ENCODE measurements at places on chromosomes 3 and 15.

DNA sequence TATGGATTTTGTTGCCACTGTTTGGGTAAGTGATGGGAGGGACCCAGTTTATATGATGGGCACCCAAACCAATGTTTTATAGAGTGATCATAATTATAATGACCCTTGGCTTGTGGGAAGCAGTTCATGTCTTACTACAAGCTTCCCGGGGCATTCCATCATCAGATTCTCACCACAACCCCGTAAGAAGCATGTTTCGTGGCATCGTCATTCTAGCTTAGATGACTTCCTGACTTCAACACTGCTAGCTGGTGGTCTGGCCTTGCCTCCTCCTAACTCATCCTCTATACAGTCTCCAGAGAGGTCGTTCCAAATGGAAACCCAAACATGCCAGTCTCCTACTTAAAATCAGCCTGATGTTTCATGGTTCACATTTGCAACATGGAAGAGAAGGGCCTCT is 226.9 kb downstream of the ADAMTS9 start:
- DNase-seq = no peak

GRCh38 chr3:182703233-182703632 is 90.1 kb upstream of the ATP11B start:
- no peak for DNase-seq

GRCh38 chr3:134615743-134616142 is 35.1 kb downstream of the KY start:
- DNase-seq = no peak

DNA sequence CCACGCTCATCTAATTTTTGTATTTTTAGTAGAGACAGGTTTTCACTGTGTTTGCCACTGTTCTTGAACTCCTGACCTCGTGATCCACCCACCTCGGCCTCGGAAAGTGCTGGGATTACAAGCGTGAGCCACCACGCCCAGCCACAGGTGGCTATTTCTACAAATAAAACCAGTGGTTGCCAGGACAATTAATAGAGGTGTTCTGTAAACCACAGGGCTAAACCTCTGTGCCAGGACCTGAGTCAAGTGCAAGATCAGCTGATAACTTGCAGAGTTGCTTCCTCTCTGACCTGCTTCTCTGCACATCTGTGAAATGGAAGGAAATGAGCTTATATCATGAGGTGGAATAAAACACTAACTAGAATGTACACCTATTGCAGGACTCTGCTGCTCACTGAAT is 72.8 kb downstream of the CD200R1L start:
- DNase-seq = no peak

DNA sequence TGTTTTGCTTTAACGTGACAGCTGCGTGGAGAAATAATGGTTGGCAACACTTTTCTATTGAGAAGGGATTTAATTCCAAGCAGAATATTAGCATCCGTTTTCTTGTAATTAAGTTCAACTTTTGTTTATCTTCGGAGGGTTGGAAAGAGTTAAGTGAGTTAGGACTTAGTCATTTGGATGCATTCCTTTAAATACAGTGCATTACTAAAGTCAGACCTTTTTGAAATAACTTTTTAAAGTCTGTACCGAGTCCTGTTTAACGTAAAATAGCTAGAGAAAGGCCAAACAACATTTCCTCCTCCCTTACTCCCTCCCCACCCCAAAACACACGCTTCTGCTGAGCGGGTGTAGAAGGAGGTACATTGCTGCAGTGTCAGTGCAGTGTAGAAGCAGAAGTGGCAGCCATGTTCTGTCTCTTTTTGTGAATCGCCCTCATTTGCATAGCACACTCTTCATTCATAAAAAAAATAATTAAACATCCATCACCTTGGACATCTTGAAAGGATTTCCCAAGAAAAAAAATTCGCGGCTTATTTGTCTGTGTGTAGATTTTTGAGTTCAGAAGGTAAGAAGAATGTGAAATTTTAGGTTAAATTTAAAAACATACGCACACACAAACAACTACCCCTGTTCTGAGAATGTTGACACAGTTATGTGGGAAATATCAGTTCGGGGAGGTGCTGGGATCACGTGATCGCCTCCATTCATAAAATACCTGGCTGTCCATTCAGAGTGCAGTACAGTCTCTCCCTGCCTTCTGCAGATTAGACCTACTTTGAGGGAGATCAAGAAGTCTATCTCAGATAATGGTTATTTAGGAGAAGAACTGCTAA is 1.6 kb downstream of the SPRED1 start:
- DNase-seq = peak; percentile 35

- no peak for DNase-seq
These were observed 474.6 kb upstream of the TPRG1 start for GRCh38 chr3:188697127-188697526.

- no peak for DNase-seq
These were observed 4.6 kb upstream of the EPB42 start for GRCh38 chr15:43225201-43225949.

DNA sequence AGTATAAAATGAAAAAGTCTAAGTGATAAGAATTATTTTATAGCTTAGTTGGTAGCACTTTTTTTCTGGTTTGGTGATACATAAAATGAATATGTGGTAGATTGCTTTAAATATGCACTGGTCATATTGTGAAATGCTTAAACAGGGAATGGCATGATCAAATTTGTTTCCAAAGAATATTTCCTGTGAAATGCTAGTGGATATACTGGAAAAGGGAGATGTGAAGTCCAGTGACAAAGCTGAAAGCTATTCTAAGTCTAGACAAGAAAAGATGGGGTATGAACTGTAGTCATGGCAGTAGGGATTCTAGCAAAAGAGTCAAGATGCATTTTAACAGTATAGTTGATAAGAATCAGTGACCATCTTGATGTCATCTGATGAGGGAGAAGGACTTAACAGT is 98.9 kb upstream of the MME start:
- no peak for DNase-seq

DNA sequence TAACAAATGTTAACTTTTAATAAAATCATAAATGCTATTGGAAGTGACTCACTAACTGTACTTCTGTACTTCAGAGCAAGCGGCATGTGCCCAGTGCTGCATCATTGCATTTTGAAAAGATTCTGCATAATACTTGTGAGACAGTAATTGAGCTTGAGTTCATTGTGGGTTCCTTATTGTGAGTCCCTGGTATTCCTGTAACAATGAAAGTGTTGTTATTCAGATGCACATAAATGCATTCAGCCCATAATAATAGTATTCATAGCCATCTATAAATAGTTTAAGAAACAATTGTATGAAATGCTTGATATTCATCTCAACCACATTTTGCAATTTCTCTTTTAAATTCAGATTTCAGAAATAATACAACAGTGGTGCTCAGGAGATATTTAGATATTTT is 976.4 kb downstream of the CADM2 start:
- no peak for DNase-seq

DNA sequence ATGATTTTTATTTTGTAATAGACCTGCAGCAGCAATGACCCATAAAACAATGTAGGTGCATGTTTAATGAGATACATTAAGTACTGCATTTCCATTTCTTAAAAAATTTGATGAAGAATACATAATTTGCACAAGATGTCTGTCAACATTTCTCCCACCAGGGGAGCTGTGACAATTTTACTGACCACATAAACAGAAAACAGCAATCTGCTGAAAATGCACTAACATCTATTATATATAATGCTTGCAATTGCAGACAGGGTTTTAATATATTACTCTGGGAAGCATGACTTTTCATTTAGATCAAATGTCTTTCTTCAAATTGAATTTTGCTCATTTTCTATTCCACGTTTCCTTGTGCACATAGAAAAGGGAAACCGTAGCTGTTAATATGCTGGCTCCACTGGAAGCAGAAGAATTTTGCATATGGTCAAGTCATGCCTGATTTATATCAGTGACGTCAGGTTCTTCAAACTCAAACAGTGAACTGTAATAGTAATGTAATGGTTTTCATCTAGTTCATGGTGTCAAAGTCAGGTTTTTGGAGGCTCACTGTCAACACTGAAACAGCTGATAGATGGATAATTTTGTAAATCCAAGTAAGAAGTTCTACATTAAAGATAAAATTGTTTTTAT is 79.8 kb upstream of the IGF1R start:
- DNase-seq = no peak

- no peak for DNase-seq
These were observed 22.7 kb upstream of the ZBTB20 start for GRCh38 chr3:115169808-115170207.

- DNase-seq = no peak
These were observed 45.7 kb downstream of the TGM4 start for GRCh38 chr3:44920081-44920480.

- no peak for DNase-seq
These were observed 7.6 kb upstream of the RTP4 start for GRCh38 chr3:187360596-187360995.

DNA sequence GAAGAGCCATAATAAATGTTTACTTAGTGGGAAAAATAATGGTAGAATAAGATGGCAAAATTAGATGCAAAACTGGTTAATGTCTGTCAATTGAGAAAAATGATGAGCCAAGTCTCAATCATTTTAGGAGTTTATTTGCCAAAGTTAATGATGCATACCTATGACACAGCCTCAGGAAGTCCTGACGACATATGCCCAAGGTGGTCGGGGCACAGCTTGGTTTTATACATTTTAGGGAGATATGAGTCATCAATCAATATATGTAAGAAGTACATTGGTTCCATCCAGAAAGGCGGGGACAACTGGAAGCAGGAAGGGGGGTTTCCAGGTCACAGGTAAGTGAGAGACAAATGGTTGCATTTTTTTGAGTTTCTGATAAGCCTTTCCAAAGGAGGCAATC is 31.5 kb downstream of the CLEC3B start:
- DNase-seq = no peak

DNA sequence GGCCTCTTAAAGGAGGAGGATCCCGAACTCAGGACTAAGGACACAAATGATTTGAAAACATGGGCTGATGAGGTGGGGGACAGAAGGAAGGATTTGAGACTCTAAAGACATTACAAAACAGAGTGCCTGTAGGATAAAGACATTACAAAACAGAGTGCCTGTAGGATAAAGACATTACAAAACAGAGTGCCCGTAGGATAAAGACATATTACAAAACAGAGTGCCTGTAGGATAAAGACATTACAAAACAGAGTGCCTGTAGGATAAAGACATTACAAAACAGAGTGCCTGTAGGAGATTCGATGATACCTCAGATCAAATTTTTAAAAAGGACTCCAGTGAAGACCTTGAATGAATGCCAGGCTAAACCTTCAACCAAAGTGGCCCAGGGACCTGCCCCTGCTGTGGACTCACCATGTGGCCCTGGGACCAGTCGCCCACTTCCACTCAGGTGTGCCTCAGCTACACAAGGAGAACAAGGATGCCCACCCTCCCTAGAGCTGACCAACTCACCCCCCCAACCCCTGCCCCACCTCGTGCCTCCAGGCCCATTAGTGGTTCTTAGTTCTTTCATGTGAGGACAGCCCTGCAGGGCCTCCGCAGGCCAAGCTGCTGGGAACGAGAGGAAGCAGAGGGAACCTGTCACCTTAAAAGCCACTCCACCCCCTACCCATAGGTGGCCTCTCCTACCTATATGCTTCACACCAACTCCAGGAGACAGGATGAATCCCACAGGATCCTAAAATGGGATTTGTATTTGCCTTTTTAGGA is 59.8 kb downstream of the SH3BP5 start:
- DNase-seq = no peak

GRCh38 chr15:74319596-74320351 is 47.7 kb downstream of the CYP11A1 start:
- DNase-seq = no peak

DNA sequence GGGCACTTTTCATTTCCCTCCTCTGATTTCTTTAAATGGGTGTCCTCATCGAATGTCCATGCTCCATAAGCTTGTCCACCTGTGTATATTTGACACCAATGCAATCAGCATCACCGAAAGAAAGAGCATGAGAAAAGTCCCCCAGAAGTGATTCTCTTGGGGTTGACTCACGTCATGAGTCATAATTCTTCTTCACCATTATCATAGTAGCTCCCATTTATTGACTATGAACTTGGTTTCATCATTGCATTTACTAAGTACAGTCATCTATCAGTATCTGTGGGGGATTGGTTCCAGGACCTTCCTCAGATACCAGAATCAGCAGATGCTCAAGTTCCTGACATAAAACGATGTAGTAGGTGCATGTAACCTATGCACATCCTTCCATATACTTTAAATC is 372.5 kb upstream of the CFAP20DC start:
- no peak for DNase-seq

GRCh38 chr3:172562871-172563865 is 39.9 kb upstream of the TNFSF10 start:
- DNase-seq = peak; percentile 31
